ENCODE measurements at places on chromosomes 1 and 21.
A peak's percentile ranks its signal among the peaks of the same experiment; 100 is the strongest.

DNA sequence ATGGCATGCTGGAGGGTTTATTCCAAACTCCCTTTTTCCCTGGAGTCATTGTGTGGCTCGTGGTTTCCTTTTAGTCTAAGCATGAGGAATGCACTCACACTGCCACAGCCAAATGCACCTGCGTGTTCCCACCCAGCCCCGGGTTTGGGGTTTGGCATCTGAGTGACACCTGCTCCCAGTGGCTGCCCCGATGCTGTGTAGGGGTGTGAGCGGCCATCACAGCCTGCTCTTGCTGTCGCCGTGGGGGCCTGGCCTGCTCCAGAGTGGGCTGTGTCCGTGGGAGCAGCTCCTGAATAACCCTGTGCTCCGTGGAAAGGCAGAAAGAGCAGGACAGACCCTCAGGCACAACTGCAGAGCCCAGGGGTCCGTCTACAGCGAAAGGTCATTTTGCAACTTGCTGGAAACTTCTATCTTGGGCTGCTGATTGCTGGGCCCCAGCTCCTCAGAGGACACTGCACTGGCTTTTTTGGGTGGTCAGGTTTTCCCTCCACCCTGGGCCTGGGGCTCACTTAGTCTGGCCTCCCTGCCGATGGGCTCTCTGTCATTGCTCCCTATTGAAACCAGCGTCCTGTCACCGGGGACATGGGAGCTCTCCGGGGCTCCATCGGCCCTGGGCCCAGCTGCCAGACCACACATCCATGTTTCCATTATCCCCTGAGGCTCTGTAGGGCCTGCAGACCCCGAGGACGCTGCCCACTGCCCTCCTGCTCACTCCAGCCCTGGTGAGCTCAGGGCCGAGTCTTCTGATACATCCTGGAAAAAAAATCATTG lies 74.1 kb downstream of the AJAP1 start:
- DNase-seq, result no peak

GRCh38 chr1:151542710-151543129 lies 2.6 kb downstream of the TUFT1 start:
- peak; percentile 93 for DNase-seq

DNA sequence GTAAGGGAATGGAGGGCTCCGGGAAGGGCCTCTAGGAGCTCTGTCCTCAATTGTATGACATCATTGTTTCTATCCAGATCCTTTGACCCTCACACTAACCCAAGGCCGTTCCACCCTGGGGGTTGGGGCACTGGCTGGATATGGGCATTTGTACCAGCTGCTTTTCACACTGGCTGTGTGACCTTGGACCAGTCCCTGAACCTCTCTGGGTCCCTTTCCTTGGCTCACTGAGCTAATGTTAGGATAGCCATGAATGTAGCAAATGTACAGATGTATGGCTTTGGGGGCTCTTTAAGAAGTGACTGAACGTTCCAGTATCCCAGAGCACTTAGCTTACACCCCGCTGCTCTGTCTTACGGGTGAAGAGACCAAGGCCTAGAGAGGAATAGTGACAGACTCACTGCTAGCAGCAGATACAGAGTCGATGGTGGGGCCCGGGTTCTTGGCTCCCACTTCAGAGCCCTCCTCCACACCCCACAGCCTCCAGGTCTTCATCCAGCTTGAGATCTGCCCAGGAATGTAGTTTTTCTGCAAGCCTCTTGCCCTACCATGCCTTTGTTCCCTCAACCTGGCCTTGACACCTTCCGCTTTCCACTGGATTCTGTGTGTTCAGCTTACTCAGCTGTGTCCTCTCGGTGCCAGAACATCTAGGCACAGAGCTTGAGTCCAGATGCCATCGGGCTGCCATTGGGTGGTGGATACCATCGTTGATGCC lies 14.6 kb upstream of the UBL4B start:
- no peak for DNase-seq

- no peak for DNase-seq
Measured at GRCh38 chr1:118073648-118074435, 111.2 kb downstream of the SPAG17 start.

DNA sequence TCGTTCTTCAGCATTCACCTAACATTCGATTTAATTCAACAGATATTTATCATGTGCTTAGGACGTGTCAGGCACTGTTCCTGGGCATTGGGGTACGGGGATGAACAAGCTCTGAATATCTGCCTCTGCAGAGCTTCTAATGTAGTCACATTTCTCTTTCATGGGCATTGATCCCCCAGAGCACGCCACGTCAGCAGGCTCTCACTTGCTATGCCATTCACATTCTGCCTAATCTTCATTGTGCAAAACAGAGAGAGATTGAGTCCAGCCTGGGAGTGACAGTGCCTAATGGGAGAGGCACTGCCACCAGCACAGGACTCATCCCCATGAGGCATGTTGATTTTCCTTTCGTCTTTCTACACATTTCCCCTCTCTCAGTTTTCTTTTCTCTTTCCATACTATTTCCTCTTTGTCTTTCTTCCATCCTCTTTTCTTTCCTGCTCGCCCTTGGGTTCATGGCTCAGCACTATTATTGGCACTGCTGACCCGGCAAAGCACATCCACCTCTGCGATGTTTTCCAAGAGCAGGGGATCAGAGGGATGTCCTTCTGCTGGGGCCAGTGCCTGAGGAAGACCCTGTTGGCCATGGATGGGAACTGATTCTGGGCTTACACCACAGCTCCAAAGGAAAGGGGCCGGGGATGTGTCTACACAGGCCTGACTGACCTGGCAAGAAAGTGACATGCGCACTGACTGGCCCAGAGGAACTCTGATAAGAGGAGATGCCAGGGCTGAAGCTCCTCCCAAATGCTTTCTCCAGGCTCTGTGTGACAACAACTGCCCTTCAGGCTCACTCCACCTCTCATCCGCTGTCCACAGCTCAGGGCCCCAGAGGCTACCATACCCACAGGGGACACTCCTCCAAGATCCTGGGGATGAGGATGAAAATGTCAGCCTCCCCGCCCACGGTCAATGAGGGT lies 195.9 kb downstream of the TOMM20 start:
- DNase-seq, result no peak

DNA sequence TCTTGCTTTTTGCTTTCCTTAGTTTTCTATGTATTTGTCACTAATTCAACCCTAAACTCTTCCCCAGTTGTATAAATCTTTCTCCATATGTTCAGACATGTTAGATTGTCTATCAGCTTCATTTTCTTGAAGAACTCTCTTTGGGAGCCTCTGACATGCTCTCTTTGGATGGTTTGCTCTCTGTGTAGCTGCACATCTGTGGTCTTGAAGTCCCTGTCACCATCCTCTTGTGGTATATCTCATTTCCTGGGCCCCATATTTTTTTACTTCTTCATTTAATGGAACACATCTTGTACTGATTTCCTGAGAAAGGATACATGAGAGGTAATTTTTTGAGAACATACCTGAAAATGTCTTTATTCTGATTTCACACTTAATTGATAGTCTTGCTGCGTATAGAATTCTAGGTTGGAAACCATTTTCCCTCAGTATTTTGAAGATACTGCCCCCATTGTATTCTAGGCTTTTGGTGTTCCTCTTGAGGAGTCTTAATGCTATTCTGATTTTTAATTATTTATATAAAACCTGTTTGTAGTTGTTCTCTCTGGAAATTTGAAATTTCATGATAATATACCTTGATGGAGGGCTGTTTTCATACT lies 72.6 kb downstream of the ST3GAL3 start:
- no peak for DNase-seq

DNA sequence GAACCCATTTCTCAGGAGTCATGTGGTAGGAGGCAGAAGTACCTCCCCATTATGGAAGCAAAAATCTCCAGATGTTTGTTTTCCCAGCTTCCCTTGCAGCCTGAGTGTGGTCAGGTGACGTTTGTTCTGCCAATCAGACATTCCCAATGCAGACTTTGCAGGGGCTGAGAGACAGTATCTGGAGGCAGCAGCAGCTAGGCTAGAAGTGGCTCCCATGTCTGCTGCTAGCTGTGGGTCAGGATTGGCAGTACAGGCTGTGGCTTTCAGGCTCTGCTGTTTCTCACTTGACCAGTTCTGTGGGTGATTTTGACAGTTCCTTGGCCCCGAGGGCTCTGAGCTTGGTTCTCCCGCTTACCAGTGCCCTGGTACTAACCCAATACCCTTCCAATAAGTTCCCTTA lies 58.6 kb upstream of the NBPF3 start:
- DNase-seq, result no peak

DNA sequence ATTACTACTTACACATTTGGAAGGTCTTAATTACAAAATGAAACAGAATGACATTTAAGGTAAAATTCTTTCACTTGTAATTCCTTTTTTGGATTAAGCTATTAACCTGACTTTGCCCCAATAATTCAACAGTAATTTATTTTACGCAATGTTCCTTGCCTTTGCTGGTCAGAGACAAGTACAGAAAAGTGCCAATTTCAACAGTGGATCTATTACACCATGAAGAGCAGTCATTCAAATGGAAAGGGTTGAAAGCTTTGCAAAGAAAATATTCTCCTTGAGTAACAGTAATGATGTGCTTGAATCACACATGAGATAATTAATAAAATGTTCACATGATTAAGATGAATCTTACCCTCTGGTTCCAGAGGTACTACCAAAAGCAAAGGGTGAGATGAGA lies 84.7 kb downstream of the APP start:
- no peak for DNase-seq

GRCh38 chr1:180581635-180582039 lies 22.9 kb downstream of the OVAAL start:
- no peak for DNase-seq

GRCh38 chr1:175015243-175015642 lies 8.0 kb downstream of the MRPS14 start:
- no peak for DNase-seq

DNA sequence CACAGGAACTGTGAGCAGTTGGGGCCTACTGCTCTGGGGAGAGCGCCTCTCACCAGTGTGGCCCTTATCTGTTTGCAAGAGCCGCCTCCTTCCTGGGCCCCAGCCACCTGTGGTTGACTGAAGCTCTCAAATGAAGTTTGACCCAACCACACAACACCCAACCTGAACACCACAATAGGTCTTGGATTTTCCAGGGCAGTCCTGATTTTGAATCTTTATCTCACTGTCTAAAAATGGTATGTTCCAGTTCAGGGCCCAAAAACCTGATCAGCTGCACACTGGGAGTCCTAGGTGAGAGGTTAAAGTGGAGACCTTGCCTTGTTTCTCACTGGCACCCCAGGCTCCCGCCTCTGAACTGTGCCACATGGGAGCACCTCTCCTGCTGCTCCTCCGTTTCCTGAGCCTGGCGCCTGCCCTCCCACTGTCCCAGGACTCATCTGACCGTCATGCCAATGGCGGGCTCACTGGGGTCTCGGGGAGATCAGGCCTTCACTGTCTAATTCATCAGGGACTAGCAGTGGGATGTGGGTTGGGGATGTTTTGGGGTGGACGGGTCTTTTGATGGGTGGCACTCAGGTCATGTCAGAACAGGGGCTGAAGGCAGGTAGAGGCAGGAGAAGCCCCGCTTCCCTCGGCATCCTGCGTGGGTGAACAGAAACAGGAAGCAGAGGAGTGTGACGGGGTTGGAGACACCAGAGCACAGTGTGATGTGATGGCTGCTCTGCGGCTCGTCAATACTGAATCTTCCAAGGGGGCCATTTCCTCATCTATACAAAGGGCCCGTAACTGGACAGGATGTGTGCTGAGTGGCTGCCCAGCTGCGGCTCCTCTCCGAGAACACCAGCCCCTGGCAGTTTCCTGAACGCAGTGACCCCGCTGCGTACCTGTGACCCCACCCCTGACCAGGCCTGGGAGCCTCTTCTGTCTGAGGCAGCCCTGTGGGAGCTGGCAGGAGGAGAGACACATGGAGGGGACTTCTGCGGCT lies 59.6 kb upstream of the ITPKB start:
- no peak for DNase-seq

- no peak for DNase-seq
Measured at GRCh38 chr1:45452503-45452902, 38.5 kb downstream of the TESK2 start.

GRCh38 chr1:108590957-108591356 lies 31.1 kb downstream of the EEIG2 start:
- DNase-seq, result peak; percentile 98

GRCh38 chr21:33339918-33340317 lies 15.1 kb downstream of the IFNAR1 start:
- DNase-seq, result no peak

DNA sequence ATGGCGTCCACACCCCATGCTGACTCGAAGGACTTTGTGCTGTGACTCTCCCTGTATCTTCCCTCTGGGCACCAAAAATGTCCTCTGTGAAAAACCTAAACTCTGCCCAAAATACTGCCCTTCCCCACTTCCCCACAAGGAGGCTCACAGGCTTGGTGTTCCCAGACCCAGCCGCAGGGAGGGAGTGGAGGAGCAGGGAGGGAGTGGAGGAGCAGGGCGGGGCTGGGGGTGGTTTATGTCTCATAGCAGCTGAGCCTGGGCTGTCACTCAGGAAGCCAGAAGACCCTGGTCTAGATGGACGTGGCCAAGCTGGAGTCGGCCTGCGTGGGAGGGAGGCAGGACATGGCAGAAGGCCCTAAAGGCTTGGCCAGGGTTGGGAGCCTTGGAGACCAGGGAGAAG lies 461.7 kb downstream of the PTPRU start:
- DNase-seq, result no peak

- no peak for DNase-seq
Measured at GRCh38 chr1:8651236-8651890, 166.1 kb downstream of the RERE start.

- no peak for DNase-seq
Measured at GRCh38 chr1:14098294-14098913, 398.4 kb downstream of the PRDM2 start.

DNA sequence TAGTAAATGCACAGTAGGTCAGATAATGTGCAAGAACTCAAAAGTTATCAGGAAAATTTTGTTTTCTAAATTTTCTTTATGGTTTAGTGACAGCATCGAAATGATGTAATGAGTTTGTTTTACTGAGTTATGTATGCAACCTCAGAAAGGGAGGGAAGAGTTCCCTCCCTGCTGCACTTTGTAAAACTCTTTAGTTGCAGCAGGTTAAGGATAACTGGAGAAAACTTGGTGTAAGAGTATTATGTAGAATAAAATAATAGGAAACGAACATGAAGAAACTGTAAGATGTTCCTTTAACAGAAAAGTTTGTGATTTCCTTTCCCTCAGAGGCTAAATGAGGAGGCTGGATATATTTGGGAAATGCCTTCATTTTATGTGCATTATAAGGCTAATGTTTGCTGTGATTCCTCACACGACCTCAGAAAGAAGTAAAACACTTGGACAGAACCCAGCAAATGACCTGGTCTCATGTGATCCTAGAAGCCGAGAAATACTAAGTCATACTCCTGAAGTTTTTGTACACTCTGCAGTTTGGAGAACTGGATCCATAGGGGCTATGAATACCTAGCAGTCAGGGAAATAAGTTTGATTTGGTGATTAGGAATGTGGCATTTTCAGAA lies 35.4 kb downstream of the ADGRL2 start:
- no peak for DNase-seq

DNA sequence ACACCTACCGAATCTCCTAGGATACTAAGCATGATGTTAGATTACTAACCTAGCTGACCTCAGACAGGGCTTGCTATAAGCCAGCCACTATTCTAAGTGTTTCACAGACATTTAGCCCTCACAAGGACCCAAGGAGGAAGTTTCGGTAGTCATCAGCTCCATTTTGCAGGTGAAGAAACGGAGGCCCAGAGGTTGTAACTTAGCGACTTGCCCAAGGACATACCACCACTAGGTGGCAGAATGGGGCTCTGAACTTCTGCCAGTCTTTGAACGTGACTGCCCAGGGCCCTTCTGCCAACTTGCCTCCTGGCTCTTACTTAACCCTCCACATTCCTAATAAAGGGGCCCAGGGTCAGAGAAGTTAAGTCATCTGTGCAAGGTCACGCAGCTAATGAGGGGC lies 283.5 kb downstream of the C1orf94 start:
- DNase-seq, result no peak

GRCh38 chr1:30981172-30981571 lies 72.6 kb upstream of the SDC3 start:
- no peak for DNase-seq

- DNase-seq, result no peak
Measured at GRCh38 chr1:167276969-167277368, 56.3 kb downstream of the POU2F1 start.

All from GM04503 (cell line).